ENCODE measurements at places on chromosomes 6 and 20. TPM values are rescaled to one million over a fixed set of nuclear protein-coding genes. Genes with fewer than 3 reads are reported as not detected.

GRCh38 chr20:56989516-56989915 is 276.9 kb downstream of the BMP7 start:
- no peak for DNase-seq

GRCh38 chr20:58693226-58694006 is 816 bp downstream of the NPEPL1 start:
- DNase-seq, result peak; percentile 44

- DNase-seq, result no peak
These were observed 261.2 kb downstream of the PTPRK start for GRCh38 chr6:128259029-128259724.

DNA sequence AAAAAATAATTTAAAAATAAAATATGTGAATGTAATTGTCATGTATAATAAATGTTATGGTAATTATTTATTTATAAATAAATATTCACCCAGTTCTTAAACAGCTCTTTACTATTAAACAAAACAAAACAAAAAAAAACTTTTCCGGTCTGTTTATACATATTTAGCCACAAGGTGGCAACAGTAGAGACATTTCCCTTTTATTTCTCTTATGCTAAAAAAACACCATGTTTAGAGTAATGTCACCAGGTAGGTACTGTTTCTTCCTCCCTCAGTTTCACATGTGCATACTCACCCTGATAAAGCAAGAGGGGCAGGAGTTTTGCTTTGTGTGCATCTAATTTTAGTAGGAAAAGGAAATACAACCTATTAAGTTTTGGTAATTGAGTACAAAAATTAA is 610.4 kb upstream of the IMPG1 start:
- DNase-seq, result peak; percentile 8

DNA sequence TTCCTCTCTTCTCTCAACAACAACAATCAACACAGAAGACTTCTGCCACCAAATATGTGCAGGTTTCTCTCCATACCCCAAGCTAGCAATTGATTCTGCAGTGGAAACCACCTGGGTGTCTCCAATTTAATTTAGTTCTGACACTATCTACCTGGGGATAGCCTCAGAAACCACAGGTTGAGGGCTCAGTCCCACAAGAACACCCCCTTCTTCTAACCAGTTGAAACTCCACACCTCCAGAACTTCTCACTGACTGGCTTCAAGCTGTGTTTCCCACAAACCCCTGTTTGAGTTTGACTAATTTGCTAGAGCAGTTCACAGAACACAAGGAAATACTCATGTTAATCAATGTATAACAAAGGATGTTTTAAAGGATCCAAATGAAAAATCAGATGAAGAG is 52.5 kb upstream of the SPTLC3 start:
- no peak for DNase-seq

- no peak for DNase-seq
These were observed 90.6 kb downstream of the DNAH8 start for GRCh38 chr6:38805692-38806091.

DNA sequence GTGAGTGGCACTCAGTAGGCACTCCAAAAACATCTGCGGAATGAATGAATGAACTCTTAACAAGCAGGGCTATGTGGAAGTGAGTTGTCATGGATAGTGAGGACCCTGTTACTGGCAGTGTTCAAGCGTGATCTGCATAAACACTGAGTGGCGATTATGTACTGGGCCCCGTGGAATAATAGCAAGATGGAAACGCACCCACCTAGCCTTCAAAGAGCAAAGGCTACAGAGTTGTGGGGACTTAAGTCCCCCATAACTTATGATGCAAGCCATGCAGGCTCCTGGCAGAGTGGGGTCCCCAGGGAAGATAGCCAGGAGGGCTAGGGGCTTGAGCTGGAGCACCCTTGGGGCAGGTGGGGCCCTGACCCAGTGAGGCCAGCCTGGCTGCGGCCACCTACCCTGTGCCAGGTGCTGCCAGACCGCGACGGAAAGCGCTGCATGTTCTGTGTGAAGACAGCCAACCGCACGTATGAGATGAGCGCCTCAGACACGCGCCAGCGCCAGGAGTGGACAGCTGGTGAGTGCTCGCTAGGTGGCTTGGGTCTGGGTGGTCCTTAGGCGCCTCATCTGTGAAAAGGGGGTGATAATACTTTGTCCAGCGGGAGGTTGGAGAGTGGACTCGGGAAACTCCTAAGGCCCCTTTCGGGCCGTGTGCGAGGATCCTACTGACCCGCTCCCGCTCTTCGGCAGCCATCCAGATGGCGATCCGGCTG is 20.0 kb downstream of the DEF6 start:
- no peak for DNase-seq

GRCh38 chr6:125304970-125305660 is 3.3 kb upstream of the HDDC2 start:
- no peak for DNase-seq

DNA sequence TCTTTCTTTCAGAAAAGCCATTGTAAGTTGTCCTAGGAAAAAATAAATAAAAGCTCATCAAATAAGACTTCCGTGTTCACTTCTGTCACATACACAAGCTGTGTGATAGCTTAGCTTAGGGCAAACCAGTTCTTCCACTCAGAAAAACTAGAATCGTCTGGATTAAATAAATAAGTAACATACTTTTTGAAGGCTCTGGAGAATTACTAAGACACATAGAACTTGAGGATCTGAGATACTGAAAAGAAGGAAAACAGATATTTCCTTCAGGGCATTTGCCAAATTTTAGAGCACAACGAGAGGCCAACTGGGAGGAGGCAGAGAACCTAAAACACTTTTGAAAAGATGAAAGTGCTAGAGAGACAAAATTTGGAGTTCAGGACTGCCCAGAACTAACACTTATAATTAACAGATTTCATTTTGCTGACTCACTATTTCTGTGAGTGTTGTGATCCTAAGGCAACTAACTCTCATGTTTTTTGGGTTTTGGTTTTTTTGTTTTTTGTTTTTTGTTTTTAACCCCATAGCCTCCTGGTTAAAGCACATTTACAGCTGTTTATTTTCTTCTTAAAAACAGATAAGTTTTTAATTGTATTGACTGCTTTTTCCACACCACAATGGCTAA is 38.7 kb upstream of the THEMIS start:
- DNase-seq, result no peak

- no peak for DNase-seq
These were observed 32.0 kb downstream of the QKI start for GRCh38 chr6:163446549-163446948.

- peak; percentile 40 for DNase-seq
These were observed 50.6 kb downstream of the NUP153 start for GRCh38 chr6:17656092-17656491.

GRCh38 chr6:141133836-141134235 is 998.9 kb upstream of the GJE1 start:
- no peak for DNase-seq

AFDN gene
- total RNA-seq, result 16.8 TPM

RBL1 gene
- 10.7 TPM for total RNA-seq

SLC24A3 gene
- not detected for total RNA-seq

WFDC5 gene
- not detected for total RNA-seq

HLA-DMB gene
- 0.35 TPM for total RNA-seq

ANGPT4 gene
- not detected for total RNA-seq

PGC gene
- total RNA-seq, result not detected

HLA-DQA1 gene
- not detected for total RNA-seq

C20orf96 gene
- total RNA-seq, result 3.3 TPM
